WTC11 (cell line): ENCODE measurements at places on chromosomes 5 and 9. TPM values are rescaled to one million over a fixed set of nuclear protein-coding genes. Genes with fewer than 3 reads are reported as not detected.

SYNPO gene
- 2.1 to 2.7 TPM (median 2.6 TPM) in 3 replicates for total RNA-seq

GRCh38 chr9:129866394-129867135 is 31.3 kb downstream of the USP20 start:
- DNase-seq = no peak

GRCh38 chr9:128884164-128884563 is 2.2 kb downstream of the LRRC8A start:
- DNase-seq = no peak

DNA sequence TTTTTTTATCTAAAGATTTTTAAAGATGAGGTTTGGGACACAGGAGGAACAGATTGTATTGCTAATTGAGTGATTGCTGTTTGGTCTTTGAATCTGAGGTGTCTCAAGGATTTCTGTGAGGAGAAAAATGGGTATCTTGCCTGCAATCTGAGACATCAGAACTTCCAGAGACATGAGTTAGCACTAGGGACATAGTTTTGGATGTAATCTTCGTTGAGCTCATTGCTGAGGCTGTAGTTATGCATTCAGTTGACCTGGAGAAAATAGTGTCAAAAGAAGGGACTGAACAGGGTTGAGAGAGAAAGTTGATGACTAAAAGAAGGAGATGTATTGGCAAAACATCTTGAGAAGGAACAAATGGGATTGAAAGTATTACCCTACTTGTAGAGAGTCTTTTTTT is 24.6 kb downstream of the C9orf85 start:
- no peak for DNase-seq
